ENCODE measurements at places on chromosomes 12 and 14. TPM values are rescaled to one million over a fixed set of nuclear protein-coding genes. Genes with fewer than 3 reads are reported as not detected.

- no peaks in the 10 kb centered on the region for H3K27me3 ChIP-seq
- no peaks in the 10 kb centered on the region for H3K36me3 ChIP-seq
- no peak overlapping the region for H3K27ac ChIP-seq
These were observed 122.8 kb downstream of the RASSF9 start for GRCh38 chr12:85713373-85713772.

- DNase-seq, result no peak
- H3K4me1 ChIP-seq, result peaks cover 26% of the 10 kb centered on the region
- H3K27me3 ChIP-seq, result no peaks in the 10 kb centered on the region
- no peak overlapping the region for H3K4me3 ChIP-seq
These were observed 38.0 kb upstream of the FOXN3 start for GRCh38 chr14:89454996-89455395.

GRCh38 chr12:89280833-89281538 lies 71.3 kb downstream of the DUSP6 start:
- peak; percentile 54 for DNase-seq
- peak overlapping the region; percentile 74 for H3K27ac ChIP-seq
- no peak overlapping the region for H3K4me3 ChIP-seq

DNA sequence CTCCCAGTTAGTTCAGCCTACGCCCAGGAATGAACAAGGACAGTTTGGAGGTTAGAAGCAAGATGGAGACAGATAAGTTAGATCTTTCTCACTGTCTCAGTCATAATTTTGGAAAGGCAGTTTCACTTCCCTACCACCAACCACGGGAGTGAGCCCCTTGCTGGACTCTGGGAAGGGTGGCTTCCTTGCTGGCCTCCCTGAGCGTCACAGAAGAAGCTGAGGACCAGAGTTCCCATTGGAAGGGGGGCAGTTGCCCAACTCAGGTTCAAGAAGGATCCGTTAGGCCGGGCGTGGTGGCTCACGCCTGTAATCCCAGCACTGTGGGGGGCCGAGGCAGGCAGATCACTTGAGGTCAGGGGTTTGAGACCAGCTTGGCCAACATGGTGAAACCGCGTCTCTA lies 106.2 kb upstream of the MAX start:
- H3K4me3 ChIP-seq, result no peak overlapping the region
- peak overlapping the region; percentile 31 for H3K27ac ChIP-seq
- H3K36me3 ChIP-seq, result no peaks in the 10 kb centered on the region
- no peaks in the 10 kb centered on the region for H3K27me3 ChIP-seq
- no peak for DNase-seq
- H3K4me1 ChIP-seq, result peaks cover 53% of the 10 kb centered on the region

DNA sequence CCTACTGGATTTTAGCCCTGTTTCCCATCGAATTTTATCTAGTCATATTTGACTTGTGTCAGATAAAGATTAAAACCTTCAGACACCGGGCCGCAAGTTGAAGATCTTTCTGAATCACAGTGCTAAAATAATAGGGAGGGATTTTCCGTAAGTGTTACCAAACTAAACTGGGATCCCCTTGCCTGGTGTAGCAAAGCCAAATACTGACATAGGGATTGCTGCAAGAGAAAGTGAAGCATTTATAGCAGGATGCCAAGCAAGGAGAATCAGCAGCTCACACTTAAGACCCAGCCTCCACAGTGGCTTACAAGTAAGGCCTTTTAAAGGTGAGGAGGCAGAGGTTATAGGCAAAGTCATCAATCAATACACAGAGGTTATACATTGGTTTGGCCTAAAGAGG lies 147.4 kb downstream of the AKAP6 start:
- H3K27me3 ChIP-seq, result no peaks in the 10 kb centered on the region
- H3K27ac ChIP-seq, result no peak overlapping the region
- no peaks in the 10 kb centered on the region for H3K36me3 ChIP-seq
- no peak overlapping the region for H3K4me3 ChIP-seq
- no peaks in the 10 kb centered on the region for H3K4me1 ChIP-seq
- no peak for DNase-seq

DNA sequence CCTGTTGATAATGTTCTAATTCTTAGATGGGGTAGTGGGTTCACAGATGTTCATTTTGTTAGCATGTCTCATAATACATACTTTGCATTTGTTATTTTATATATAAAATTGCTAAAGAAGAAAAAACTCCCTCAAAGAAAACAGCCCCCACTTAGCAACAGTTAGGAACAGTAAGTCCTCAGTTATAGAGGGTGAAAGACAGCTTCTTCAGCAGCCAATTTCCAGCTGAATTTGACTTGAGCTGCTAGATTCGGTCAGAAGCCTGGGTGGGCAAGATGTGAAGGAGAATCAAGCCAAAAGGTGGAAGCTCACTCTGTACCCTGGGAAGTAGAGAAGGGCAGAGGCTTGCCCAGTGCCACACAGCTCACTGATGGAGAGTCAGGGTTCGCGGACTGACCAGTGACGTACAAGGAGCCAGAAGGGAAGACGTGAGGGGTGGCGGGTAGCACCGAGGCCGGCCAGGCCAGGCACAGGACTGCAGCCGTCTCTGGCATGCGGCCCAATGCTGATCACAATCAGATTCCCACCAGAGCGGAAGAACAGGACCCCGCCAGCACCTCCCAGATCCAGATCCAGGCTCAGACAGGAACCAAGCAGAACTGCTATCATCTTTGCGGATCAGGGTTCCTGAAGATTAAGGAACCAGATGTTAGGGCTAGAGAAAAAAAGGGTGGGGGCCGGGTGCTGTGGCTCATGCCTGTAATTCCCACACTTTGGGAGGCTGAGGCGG lies 30.4 kb upstream of the VWF start:
- no peaks in the 10 kb centered on the region for H3K36me3 ChIP-seq
- H3K4me1 ChIP-seq, result no peaks in the 10 kb centered on the region
- DNase-seq, result no peak
- H3K4me3 ChIP-seq, result no peak overlapping the region

GRCh38 chr14:30240018-30240417 lies 312.4 kb upstream of the PRKD1 start:
- no peaks in the 10 kb centered on the region for H3K36me3 ChIP-seq
- DNase-seq, result no peak
- H3K27ac ChIP-seq, result no peak overlapping the region
- H3K4me1 ChIP-seq, result no peaks in the 10 kb centered on the region

- peaks cover 2% of the 10 kb centered on the region for H3K27me3 ChIP-seq
- DNase-seq, result no peak
- H3K4me3 ChIP-seq, result no peak overlapping the region
- no peak overlapping the region for H3K27ac ChIP-seq
- H3K36me3 ChIP-seq, result no peaks in the 10 kb centered on the region
These were observed 6.0 kb upstream of the NUDT14 start for GRCh38 chr14:105187116-105187515.

The RASSF9 gene
- total RNA-seq, result not detected

The ZNF740 gene
- 37.1 TPM for total RNA-seq

The PTPRB gene
- total RNA-seq, result 7.8 TPM
